Stimulated activated CD8-positive, alpha-beta memory T cell treated with anti-CD3 and anti-CD28 coated beads, Interleukin-15, amount 100 ng/mL, for 48 hours (primary cell): ENCODE measurements at places on chromosomes 3 and 15.

GRCh38 chr3:122794779-122795673 lies at the start of gene SLC49A4:
TSS of gene SLC49A4 (plus strand) at chr3:122795069. CDS start at chr3:122795193, 124 bp downstream.
- DNase-seq = peak; percentile 68

- no peak for DNase-seq
Measured at GRCh38 chr3:38952721-38953120, 99.0 kb downstream of the SCN11A start.

DNA sequence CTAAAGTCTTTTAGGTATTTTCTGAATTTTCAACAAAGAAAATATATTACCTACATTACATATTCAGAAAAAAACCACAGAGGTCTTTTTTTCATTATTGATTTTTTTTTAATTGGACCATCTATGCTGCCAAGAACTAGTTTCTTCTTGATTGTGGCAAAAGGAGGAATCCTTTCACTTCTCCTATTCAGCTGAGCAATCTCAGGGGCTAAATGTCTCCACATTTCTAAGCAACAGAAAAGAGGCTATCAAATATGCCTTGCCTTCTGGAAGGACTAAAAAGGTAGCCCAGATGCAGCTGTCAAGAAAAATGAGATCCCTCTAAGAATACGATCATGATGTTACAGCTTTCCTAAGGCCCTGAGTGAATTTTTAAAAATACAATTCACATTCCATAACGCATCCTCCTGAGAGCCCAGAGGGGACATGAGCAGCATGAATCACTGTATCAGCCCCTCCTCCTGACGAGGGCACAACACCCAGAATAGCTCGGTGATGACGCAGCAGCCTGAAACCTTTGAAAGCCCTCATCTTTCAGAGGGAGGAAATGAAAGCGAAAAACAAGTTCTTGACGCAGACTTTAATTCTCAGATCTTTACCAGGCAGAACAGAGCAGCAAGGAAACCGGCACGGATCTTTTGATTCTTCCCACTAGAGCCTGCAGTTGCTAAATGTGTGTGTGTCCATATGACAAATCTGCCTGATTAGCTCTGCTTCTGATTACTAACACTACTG lies 24.6 kb downstream of the RUBCN start:
- peak; percentile 76 for DNase-seq

DNA sequence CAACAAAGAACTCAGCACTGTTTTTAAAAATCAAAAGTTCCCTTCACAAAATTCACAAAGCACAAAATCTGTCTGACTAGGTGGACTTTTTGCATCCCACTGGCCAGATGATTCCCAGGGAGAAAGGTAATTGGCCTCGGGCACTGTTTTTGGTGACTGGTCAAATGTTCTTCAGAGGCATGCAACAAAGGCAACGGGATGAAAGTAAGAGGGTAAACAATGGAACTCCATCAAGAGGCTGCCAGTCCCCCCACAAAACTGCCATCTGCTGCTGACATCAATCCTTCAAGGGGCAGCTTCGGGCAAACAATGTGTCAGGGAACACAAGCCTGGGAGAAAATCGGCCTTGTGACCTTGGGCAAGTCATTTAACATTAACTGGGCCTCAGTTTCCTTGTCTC lies 3.3 kb downstream of the SRGAP3 start:
- DNase-seq = no peak

- DNase-seq = no peak
Measured at GRCh38 chr3:144424606-144425005, 453.0 kb downstream of the DIPK2A start.

DNA sequence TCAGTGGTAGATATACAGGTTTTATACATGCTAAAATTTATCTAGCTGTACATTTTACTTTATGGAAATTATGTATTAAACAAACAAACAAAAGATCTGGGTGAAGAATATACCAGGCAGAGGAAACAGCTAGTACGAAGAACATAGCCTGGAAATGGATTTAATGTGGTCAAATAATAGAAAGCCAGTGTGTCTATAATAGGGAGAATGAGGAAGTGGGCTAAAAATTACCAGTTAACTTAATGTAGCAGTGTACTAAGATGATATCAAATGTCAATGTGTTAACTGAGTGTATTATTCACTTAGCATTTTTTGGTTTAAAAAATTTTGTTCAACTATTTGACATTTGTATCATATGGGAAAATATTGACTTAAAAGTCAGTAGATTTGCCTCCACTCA lies 22.8 kb upstream of the SLC15A2 start:
- DNase-seq = no peak

GRCh38 chr3:46849686-46850467 lies 13.4 kb downstream of the MYL3 start:
- DNase-seq = no peak

DNA sequence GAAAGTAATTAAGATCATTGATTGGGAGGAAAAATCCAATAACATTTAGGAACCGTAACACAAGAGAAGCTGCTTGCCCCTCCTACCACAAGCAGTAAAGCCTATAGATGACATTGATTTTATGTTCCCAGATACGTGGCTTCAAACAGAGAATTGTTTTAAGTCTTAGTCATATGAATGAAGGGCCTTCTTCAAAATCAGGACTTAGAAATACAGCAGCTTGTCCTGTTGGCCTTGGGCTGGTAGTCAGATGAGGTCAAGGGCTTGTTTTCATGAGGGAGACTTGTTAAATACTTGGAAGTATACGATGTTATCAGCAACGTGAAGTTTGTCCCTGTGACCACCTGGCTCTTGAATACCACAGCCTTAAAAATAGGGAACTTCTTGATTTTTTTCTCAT lies 114.4 kb downstream of the VGLL4 start:
- no peak for DNase-seq

GRCh38 chr3:124764746-124765145 lies 34.5 kb downstream of the UMPS start:
- no peak for DNase-seq

DNA sequence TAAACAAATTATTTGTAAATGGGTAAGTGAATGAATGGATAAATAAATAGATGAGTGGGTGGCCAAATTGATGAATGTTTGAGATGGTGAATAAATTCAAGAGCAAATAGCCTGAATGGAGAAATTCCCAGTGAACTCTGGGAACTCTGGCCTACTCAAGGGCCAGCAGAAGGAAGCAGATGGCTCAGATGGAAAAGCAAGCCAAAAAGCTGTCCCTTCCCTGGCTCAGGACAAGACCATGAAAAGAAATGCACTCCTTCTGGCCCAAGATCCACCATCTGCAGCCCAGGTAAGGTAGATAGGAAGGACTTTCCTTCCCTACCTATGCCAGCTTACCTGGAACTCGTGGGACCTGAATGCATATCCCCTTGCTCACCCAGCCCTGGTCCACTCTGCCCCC lies 37.6 kb upstream of the CLDN18 start:
- no peak for DNase-seq

DNA sequence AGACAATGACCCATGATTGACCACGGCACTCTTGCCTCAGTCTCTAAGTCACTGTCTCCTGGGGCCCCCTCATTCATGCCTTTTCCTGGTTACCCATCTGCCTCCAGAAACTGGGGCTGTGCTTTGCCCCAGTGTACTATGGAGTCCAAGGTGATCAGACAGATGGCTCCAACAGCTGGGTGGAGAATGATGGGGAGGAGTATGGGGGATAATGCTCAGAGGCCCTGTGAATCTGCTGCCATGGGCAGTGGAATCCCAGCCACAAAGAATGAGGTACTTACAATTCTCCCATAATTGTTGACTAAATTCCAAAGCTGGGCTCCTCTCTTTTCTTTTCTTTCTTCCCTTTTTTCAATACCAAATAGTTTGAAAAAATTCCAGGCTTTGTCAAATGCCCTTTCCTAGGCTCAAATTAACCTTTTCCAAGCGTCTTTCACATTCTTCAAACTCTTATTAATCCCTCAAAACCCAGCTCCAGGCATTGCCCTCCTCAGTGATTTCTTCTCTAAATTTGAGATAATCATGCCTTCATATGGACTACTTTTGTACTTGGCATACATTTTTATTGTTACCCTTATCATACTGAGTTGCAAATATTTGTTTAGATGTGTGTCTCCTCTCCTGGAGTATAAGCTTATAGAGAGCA lies 148.5 kb upstream of the ICE2 start:
- DNase-seq = no peak

DNA sequence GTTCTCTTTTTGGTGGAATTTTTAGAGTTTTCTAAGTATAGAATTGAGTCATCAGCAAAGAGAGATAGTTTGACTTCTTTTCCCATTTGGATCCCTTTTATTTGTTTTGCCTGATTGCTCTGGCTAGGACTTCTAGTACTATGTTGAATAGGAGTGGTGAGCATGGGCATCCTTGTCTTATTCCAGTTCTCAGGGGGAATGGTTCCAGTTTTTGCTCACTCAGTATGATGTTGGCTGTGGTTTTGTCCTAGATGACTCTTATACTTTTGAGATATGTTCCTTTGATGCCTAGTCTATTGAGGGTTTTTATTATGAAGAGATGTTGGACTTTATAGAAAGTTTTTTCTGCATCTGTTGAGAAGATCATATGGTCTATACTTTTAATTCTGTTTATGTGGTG lies 72.5 kb downstream of the TNFAIP8L3 start:
- DNase-seq = no peak

DNA sequence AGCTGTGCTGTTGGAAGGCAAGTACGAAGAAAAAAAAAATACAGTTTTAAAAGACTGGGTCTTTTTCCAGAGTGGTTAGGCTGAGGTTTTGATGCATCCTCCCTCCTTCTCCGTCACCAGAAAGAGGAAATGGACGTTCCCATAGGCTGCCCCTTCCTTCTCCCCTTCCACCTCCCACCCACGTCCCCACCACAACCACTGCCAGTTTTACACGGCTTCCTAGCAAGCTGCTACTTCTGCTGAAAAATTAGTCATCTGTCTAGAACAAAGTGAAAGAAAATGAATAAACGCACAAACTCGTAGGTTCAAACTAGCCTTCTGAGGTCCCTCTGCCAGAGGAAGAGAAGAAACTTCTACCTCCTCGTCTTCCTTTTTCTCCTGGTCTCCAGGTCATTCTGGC lies 71.6 kb upstream of the RPL35A start:
- DNase-seq = peak; percentile 79

DNA sequence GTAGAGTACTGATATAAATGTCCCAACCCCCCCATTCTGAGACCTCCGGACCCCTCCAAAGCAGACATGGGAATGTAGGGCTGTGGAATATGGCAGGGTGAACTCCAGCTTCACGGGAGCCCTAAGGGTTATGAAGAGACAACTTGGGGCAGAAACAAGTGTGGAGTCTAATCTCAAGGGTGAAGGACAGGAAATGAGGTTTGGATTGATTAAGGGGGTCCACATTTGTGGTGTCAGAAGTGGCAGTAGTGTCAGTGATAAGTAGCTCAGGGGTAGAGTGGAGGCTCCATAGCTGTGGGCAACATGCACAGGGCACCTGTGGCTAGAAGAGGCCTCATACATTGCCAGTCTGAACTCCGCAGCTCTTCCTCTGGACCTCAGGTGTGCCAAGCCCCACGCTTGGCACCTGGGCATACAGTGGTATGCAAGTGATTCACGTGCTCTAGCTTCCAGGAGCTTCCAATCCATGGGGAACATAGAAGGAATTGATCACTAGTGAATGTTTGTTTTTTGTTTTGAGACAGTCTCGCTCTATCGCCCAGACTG lies 4.1 kb upstream of the P4HTM start:
- DNase-seq = no peak

DNA sequence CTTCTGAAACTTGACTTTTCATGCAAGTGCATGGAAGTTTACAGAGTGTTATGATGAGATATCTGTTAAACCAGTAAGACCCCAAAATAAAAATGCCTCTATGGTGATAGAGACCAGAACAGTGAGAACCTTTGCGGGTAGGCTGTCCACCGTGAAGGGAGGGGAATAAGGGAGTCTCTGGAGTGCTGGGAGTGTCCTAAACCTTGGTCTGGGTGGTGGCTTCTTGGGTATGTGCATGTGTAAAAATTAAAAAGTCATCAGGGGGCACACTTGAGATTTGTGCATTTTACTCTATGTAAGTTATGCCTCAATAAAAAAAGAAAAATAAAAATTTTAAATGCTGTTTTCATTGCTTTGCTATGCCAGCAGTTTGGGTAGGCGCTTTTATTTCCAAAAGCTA lies 38.2 kb upstream of the BNC1 start:
- no peak for DNase-seq
